ENCODE measurements at places on chromosomes 16 and 17.
A peak's percentile ranks its signal among the peaks of the same experiment; 100 is the strongest.

- no peak for DNase-seq
Measured at GRCh38 chr16:75733305-75734211, 7.3 kb upstream of the CPHXL start.

- DNase-seq: no peak
Measured at GRCh38 chr17:68328676-68329075, 37.4 kb downstream of the ARSG start.

- DNase-seq: no peak
Measured at GRCh38 chr16:930511-930910, 40.3 kb downstream of the LMF1 start.

DNA sequence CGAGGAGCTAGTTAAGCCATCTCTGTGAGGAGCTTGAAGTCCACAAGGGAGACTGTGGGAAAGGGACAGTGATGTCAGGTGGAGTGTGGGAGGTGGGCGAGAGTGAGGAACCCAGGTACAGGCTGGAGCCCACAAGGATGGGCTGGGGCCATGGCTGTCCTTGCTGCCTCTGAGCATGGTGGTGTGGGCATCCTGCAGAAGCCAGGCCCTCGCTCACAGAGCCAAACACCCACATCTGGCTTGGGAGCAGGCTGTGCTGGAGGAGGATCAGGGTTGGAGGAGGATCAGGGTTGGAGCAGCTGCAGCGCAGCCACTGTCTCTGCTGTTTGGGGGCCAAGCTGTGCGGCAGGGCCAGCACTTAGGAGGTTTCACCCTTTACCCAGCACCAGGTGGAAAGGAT is 58.2 kb upstream of the ENPP7 start:
- DNase-seq: no peak

DNA sequence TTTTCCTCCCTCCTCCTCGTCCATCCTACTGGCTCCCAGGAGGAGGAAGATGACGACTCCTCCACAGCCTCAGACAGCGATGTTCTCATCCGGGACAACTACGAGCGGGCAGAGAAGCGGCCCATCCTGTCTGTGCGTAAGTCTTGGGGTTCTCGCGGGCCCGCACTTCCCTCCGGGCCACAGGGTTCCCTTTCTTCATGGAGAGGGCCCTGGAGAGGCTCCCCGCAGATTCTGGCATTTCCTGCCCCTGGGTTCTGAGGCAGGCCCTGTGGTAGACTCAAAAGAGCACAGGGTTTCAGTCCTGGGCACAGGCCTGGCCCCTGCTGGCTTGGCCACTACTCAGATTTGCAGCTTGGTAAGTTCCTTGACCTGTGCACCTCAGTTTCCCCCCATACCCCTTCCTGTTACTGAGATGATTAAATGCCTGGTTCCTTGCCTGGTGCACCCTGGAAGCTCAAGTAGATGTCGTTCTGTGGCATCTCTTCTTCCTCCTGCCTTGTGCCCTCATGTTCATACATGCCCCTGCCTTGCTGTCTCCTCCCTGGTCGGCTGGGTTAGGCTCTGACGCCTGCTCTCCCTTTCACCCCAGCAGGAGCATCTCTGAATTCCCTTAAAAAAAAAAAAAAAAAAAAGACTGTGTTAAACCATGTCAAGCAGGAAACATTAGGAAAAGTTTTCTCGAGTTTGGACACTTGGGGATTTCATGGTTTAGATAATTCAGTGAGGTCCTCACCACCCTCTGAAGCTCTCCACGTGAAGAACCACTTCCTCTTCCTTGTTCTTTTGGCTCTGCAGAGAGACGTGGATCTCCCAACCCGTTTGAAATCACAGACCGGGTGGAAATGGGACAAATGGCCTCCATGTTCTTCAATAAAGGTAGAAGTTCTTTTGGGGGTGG is 14.3 kb upstream of the NAT9 start:
- DNase-seq: no peak

- DNase-seq: peak; percentile 39
Measured at GRCh38 chr17:38705803-38706504, 881 bp downstream of the MLLT6 start.

- no peak for DNase-seq
Measured at GRCh38 chr17:27504188-27504995, 48.1 kb downstream of the KSR1 start.

DNA sequence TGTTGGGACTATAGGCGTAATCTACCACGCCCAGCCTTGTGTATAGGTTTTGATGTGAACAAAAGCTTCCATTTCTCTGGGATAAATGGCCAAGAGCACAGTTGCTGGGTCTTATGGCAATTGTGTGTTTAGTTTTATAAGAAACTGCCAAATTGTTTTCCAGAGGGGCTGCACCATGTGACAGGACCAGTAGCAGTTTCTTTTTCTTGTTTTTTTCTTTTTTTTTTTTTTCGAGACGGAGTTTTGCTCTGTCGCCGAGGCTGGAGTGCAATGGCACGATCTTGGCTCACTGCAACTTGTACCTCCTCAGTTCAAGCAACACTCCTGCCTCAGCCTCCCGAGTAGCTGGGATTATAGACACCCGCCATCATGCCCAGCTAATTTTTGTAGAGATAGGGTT is 34.3 kb upstream of the CBX4 start:
- DNase-seq: no peak

DNA sequence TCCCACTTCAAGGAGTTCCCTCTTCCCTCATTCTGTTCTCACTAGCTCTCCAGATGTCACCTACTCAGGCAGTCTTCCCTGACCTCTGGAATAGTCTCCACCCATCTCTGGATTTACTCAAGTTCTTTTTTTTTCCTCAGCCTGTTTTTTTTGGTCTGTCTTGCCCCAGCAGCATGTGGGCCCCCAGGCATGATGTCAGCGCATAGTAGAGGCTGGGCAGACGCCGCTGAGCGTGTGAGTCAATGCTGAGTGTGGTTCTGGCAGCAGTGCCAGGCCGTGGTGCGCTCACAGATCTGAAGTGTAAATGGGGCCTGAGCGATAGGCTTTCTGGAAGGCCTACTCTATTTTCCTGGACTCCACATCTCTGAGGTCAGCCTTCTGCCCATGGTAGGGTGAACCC is 2.7 kb upstream of the KCNJ18 start:
- DNase-seq: no peak

GRCh38 chr16:15576960-15577958 is 65.7 kb downstream of the MARF1 start:
- DNase-seq: no peak

GRCh38 chr17:1110862-1111598 is 68.8 kb downstream of the ABR start:
- no peak for DNase-seq

- DNase-seq: peak; percentile 40
Measured at GRCh38 chr17:79045842-79046196, 21.9 kb downstream of the C1QTNF1 start.

DNA sequence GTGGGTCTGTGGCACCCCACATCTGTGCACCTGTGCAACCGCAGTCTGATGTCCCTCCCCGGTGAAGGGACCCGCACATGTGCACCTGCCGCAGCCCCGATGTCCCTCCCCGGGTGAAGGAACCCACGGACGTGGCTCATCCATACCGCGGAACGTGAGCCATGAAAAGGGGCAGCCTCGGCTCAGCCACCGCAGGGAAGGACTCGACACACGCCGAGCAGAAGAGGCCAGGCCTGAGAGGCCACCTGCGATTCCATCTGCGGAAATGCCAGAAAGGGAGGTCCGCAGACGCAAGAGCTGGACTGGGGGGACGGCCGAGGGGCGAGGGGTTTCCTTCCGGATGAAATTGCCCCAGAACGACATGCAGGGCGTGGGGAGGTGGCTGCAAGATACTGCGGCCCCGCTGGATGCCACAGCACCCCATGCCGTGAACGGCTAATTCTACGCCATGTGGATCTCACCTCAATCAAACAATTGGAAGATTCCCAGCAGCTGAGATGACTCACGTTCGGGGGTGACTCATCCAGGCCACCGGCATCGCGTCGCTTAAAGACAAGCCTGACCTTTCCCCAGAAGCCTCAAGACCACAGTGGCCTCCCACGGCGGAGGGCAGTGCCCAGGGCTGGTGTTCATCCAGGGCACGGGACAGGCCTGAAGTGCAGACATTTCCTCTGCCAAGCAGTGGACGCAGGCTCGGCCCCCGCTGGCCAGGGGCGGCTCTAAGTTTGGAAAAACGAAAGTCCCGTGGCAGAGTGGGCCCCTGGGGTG is 21.0 kb downstream of the SOX8 start:
- DNase-seq: peak; percentile 44

DNA sequence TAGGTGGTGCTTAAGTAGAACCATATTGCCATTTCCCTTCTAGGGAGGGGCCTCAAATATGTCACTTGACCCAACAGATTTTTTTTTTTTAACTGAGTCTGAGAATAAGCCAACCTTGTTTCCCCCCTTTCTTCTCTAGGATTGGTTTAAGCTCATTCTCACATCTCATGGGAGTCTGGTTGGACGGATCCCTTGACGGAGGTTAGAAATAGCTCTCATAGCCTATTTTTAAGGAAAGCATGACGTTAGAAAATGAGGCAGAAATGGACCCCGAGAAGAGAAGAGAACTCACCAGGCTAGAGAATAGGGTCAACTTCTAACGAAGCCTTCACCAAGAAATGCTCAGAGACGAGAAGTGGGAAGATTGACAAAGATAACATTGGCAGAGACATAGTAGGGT is 95.1 kb upstream of the ZFHX3 start:
- no peak for DNase-seq

- DNase-seq: no peak
Measured at GRCh38 chr17:81646869-81647600, 9.3 kb downstream of the PDE6G start.

GRCh38 chr16:66728804-66729203 is 22.6 kb downstream of the DYNC1LI2 start:
- no peak for DNase-seq

DNA sequence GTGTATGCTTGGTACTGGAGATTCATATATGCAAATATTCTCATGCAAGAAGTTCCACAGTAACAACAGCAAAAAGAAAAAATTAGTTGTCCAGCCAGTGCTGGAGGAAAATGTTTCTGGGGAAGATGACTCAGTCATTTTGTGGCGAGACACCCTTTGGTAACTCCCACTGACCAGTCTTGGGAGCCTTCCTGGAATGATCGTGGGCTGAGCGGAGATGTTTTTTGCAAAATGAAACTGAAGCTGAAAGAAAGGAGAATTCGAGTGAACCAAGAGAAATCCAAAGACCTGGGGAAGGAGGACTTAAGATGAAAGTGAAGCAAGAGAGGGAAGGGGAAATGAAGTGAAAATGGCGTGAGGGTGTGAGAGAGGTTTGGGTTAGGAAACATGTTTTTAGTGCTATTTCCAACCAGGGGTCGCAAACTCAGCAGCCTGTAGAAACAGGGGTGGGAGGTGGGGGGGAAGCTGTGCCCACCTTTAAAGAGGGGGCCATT is 5.2 kb downstream of the ITPRIPL2 start:
- peak; percentile 27 for DNase-seq

DNA sequence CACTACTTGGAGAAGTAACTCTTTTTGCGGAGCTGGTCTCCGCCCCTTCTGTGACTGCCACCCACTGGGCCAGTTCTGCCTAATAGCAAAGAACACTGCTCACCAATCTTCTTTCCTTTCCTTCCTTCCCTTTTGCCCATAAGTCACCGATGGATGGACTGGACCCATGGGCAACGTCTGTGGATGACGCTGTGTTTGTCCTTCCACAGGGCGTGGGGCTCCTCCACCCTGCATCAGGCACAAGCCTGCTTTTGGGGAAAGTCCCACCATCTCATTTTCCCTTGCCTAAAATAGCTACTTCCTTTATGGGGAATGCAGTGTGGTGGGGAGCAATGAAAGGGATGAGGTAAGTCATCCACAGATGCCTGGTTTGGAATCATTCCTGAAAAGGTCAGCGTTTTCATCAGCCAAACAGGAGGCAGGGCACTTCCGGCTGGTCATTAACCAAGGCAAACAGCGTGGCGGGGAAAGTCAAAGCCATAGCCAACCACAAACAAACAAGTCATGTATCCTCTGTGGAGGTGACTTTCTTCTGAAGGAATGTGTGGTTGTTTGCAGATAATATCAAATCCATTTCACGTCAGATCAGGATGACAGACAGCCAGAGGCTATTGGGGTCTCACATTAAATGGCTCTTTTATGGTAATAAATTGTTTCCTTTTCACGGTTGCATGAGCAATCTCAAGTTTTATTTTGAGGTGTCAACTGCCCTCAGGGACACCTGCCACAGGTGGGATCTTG is 30.7 kb upstream of the MED9 start:
- DNase-seq: no peak

DNA sequence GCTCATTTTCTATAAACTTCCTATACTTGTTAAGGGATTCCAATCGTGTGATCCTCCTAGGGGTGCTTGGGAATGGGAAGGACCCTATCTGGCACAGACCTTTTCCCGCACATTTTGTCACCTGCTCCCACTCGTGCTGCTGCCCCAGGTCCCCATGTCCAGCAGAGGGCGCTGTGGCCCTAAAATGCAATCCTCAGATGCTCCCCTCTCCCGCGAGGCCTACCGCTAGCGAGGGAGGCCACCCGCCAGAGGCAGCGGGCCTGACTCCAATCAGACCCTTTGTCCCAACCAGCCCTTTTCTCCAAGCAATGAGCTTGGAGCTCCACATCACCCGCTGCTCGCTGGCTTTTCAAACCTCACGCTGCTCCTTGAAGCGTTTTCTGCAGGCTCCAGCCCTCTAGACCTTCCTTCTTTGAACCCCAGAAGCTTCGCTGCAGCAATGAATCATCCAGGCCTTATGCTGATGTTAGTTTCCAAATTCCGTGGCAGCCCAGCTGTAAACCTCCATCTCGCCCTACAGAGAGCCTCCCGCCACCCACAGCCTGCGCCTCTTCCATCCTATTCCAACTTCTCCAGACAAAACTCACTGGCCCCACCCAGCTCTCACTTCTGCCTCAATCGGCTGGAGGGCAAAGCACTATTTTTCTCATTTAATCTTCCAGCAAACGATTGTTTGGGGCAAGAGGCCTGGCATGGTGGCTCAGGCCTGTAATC is 23.6 kb upstream of the FZD2 start:
- peak; percentile 79 for DNase-seq

- no peak for DNase-seq
Measured at GRCh38 chr17:354651-355556, 2.3 kb upstream of the RPH3AL start.

DNA sequence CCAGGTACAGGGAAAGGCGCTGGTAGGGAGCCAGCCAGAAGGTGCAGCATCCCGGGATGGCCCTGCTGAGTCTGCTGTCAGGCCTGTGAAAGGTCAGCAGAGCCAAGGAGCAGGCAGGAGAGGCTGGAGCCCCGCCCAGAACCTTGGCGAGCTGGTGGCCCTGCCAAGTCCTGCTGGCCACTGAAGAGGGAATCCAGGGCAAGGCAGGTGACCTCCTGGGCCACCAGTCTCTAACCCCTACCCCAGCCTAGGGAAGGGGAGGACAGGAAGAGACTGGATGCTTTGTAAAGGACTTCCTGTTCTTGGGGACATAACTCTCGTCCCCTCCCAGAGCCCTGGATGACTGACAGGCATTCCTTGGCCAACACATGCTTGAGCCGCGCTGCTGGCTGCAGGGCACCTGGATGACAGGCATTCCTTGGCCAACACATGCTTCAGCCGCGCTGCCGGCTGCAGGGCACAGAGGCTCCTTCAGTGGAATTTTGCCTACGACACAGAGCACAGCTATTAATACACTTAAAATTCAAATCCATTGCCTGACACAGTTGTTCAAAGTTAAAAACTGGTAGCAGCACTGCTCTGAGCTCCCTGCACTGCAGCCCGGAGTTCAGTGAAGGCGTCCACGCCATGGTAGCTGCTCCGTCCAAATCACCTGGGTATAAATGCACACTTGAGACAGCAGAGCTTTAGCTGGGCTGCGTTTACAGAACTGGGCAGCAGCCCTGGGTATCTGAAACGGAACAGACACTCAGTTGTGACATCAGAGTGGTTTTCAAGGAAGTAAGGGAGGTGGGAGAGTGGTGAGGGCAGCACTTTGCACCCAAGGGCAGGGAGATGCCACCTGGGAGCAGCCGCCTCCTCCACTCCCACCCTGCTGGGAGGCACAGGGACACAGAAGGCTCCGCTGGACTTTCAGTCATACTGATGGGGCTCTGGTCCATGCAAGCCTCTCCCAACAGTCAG is 2.0 kb upstream of the BRICD5 start:
- DNase-seq: no peak

Data from stimulated activated CD4-positive, alpha-beta T cell treated with anti-CD3 and anti-CD28 coated beads, Interleukin-1b, Interleukin-23, amount 100 ng/mL, for 24 hours (primary cell).